Liver (tissue), 10 donors: ENCODE measurements at places on chromosomes 7 and 10. TPM values are rescaled to one million over a fixed set of nuclear protein-coding genes. Genes with fewer than 3 reads are reported as not detected.

GPR15LG gene
- not detected for polyA plus RNA-seq

PRLHR gene
- polyA plus RNA-seq, result not detected

EPHB6 gene
- polyA plus RNA-seq, result 4.3 TPM

ENTPD1 gene
- polyA plus RNA-seq, result 2.2 TPM

UPK3BL2 gene
- 12.8 TPM for polyA plus RNA-seq

CCDC3 gene
- polyA plus RNA-seq, result 2.2 TPM

ACSL5 gene
- 32.0 TPM for polyA plus RNA-seq

SCART1 gene
- 0.35 TPM for polyA plus RNA-seq

LEP gene
- polyA plus RNA-seq, result 0.02 TPM

ARHGAP22 gene
- polyA plus RNA-seq, result 0.23 TPM

TAS2R5 gene
- polyA plus RNA-seq, result 0.05 TPM

UCN3 gene
- not detected for polyA plus RNA-seq

GAD2 gene
- not detected for polyA plus RNA-seq

GNGT1 gene
- polyA plus RNA-seq, result not detected

SFTPA1 gene
- polyA plus RNA-seq, result not detected

SEC31B gene
- polyA plus RNA-seq, result 6.6 TPM

HTR5A gene
- polyA plus RNA-seq, result not detected

FBXL13 gene
- polyA plus RNA-seq, result not detected

STEAP4 gene
- 16.9 TPM for polyA plus RNA-seq

EXOSC1 gene
- polyA plus RNA-seq, result 16.7 TPM

NCAPG2 gene
- polyA plus RNA-seq, result 2.7 TPM

HECTD2 gene
- polyA plus RNA-seq, result 1.0 TPM

OR6B1 gene
- polyA plus RNA-seq, result not detected

MRPL43 gene
- polyA plus RNA-seq, result 76.0 TPM

LRMDA gene
- 10.4 TPM for polyA plus RNA-seq

GALNT17 gene
- polyA plus RNA-seq, result not detected

PSD gene
- 0.84 TPM for polyA plus RNA-seq

UNCX gene
- polyA plus RNA-seq, result not detected

PRSS37 gene
- 0.08 TPM for polyA plus RNA-seq

SFXN3 gene
- 1.7 TPM for polyA plus RNA-seq

ANXA8 gene
- 1.2 TPM for polyA plus RNA-seq

NPTX2 gene
- polyA plus RNA-seq, result 0.22 TPM

PFKP gene
- polyA plus RNA-seq, result 2.6 TPM

ASB10 gene
- not detected for polyA plus RNA-seq

ADIRF gene
- 96.3 TPM for polyA plus RNA-seq

EMX2 gene
- not detected for polyA plus RNA-seq

BUB3 gene
- polyA plus RNA-seq, result 27.1 TPM

MAGI2 gene
- polyA plus RNA-seq, result 2.0 TPM

DDX21 gene
- 13.9 TPM for polyA plus RNA-seq

SLC29A4 gene
- 5.0 TPM for polyA plus RNA-seq

MCM10 gene
- polyA plus RNA-seq, result 0.32 TPM

NKX1-2 gene
- not detected for polyA plus RNA-seq

PRF1 gene
- polyA plus RNA-seq, result 3.1 TPM
